AML-193 (cell line): ENCODE measurements at places on chromosomes 7 and 10.
A peak's percentile ranks its signal among the peaks of the same experiment; 100 is the strongest.

GRCh38 chr7:100568896-100569844, 4.5 kb downstream of the SAP25 start:
- peak; percentile 41 for DNase-seq

DNA sequence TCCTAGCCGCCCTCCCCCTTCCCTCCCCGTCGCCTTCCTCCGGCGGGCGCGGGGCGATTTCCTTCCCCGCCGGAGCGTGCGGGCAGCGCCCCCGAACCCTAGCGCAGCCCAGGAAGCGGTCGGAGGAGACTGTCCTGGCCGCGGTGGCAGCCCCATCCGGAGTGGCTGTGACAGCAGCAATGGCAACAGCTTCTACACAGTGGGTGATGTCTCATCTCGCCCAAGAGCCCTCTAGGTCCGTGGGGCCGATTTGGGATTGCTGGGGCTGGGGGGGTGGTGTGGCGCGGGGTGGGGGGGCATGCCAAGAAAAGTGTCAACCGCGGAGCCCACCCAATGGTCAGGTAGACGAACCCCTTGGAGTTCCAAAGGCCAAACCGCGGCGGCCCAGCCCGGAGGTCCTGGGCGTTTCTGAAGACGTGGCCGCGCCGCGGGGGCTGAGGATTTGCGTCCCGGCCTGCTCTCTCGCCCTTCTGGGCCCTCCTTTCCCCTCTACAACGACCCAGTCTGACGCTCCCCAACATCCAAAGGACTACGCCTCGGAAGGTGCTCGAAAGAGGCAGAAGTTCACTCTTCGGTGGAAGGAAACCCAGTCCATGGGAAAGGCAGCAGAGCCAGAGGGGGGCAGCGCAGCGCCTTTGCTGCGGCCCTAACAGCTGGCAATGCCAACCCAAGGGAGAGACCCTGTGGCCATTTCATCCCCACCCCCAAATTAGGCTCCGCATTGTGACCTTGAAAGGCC, 603 bp upstream of the TWIST1 start:
- DNase-seq = no peak

DNA sequence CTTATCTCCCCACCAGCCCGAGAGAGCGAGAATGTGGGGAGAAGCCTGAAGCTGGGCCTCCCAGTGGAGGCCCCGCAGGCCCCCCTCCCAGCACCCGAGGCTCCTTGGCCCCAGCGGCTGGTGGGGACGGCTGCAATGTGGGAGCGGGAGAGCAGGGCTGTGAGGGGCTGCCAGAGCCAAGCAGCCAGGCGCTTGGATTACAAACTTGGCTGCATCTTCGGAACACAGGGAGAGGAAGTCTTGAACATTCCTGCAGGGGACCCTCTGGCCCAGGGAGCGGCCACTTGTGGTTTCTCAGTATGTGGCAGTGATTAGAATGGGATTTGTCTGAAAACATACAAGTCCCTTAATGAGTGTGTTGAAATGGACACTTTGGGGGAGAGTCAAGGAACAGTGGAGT, 23.2 kb downstream of the ELN start:
- no peak for DNase-seq

- no peak for DNase-seq
Measured at GRCh38 chr10:59814878-59815277, 61.6 kb upstream of the MRLN start.

DNA sequence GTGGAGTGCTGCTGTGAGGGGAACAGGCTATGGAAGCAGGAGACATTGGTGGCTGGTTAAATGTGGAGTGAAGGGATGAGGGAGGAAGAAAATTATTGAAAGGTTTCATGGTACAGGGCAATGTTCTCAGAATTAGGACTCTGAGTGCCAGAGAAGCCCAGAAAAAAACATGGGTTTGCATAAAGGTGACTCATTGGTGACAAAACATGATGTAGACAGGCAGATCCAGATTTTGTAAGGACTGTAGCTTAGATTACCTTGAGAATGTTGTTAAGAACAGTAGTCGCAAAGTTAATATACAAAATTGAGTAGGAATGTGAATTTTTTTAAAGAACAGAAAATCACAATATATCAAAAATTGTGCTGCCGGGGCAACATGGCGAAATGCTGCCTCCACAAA, 134.9 kb upstream of the ZNF438 start:
- DNase-seq = no peak

DNA sequence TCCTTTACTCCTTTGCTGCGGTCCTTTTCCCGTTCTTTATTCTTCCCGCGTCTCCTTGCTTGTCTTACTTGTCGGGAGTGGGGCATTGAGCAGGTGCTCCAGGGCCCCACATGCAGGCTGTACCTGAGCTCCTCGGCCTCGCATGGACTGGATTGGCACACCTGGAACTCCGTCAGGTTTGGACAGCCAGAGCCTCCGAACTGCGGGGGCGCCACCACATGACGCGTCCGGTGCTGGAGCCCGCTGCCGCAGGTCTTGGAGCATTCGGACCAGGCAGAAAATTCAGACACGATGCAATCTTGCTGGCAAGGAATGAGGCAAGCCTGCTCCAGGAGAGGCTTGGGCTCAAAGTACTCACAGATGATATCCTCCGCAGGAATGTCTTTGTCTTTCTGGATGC, 195.7 kb downstream of the THSD7A start:
- no peak for DNase-seq

GRCh38 chr10:25102147-25102822, 72.5 kb upstream of the GPR158 start:
- no peak for DNase-seq

- peak; percentile 16 for DNase-seq
Measured at GRCh38 chr10:79069325-79070080, 737 bp downstream of the ZMIZ1 start.

DNA sequence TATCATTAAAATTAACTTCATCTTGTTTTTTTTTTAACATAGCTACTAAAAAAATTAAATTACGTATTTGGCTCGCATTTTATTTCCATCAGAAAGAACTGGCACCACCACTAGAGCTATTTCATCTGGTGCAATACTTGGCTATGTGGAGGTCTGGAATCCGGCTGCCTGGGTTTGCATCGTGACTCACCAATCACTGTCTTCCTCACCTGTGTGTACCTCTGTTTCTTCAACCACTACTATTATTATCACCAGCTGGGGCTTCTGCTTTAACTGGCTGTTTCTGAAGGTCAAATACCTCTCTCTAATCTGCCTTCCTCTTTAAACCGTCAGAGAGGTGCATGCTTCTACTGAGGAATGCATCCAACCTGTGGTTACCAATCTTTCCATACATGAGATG, 6.5 kb downstream of the WDR91 start:
- no peak for DNase-seq

- peak; percentile 59 for DNase-seq
Measured at GRCh38 chr7:113289140-113289740, 170.9 kb upstream of the SMIM30 start.
